Breast epithelium (tissue), 4 donors: ENCODE measurements at places on chromosomes 16 and 17. TPM values are rescaled to one million over a fixed set of nuclear protein-coding genes. Genes with fewer than 3 reads are reported as not detected.
A peak's percentile ranks its signal among the peaks of the same experiment; 100 is the strongest.

GRCh38 chr17:78884148-78884825 is 18.7 kb downstream of the CEP295NL start:
- H3K4me3 ChIP-seq, result peak overlapping the region; percentile 59
- no peak for DNase-seq
- no peaks in the 10 kb centered on the region for H3K27me3 ChIP-seq
- peak overlapping the region; percentile 85 for H3K27ac ChIP-seq
- H3K36me3 ChIP-seq, result no peaks in the 10 kb centered on the region

- H3K36me3 ChIP-seq, result no peaks in the 10 kb centered on the region
- H3K4me3 ChIP-seq, result peak overlapping the region; percentile 33
- no peak for DNase-seq
- no peaks in the 10 kb centered on the region for H3K4me1 ChIP-seq
Observed at GRCh38 chr16:50478773-50479149, 69.4 kb upstream of the NKD1 start.

DNA sequence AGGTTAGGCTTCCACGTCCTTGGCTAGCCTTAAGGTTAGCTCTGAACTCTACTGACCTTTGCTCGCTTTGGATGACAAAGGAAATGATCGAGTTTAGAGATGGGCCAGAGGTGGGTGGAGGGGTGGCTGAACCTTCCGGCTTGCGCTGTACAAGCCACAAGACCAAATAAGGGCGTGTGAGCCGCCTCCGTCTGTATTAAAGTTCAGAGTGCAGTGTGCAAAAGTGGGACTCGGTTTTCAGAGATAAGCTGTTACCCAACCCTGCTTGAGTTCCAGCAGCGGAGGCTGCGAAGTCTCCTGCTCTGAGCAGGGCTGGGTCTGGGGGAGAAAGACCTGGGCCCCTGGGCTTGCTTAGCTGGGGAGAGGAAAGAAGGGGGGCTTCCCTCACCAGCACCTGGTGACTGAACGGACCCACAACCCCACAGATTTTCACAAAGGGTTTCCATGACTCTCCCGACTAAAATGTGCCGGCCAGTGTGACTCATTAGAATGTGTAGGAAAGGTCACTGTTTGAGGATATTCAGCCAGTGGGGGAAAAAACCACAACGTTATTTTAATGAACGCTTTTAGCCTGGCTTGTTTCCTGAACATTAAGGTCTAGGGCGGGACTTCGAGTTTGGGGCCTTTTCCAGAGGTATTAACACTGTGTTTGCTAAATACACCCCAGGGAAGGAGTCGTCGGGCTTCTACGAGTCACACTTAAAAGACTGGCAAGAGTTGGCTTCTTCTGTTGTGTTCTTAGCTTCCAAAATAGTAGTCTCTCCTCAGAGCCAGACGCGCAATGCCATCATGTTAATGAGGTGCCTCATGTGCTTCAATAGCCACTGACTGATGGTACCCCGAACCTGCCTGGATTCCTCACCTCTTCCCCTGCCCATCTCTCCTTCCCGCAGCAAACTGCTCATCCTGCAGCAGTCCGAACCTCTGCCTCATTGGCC is 67.0 kb downstream of the CENPV start:
- H3K4me1 ChIP-seq, result no peaks in the 10 kb centered on the region
- peak overlapping the region; percentile 91 for H3K27ac ChIP-seq
- peak overlapping the region; percentile 28 for H3K4me3 ChIP-seq
- peak; percentile 75 for DNase-seq
- no peaks in the 10 kb centered on the region for H3K27me3 ChIP-seq

GRCh38 chr16:20353379-20353778 is 864 bp upstream of the UMOD start:
- H3K27ac ChIP-seq, result no peak overlapping the region
- H3K4me3 ChIP-seq, result no peak overlapping the region
- no peaks in the 10 kb centered on the region for H3K27me3 ChIP-seq
- H3K4me1 ChIP-seq, result no peaks in the 10 kb centered on the region

The NPIPB13 gene
- 14.0 TPM for total RNA-seq

DNA sequence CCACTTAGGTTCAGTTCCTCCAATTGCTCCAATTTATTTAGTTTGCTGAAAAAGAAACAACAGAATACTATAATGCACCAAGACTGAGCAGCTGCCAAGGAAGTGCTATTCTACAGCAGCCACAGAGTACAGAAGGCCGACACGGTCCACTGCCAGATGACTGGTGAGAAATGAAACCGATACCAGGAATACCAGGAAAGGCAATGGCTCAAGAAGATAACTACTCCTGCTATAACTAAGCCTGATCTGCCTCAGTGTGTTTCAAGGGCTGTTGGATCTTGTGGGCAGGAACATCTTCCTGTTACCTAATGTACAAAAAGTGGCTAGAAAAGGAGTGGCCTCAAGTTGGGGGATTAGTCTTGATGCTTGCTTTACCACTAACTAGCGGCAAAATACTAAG is 32.8 kb downstream of the MARVELD3 start:
- no peak for DNase-seq
- H3K36me3 ChIP-seq, result no peaks in the 10 kb centered on the region
- H3K4me1 ChIP-seq, result no peaks in the 10 kb centered on the region
- H3K4me3 ChIP-seq, result no peak overlapping the region

The ABCC6 gene
- total RNA-seq, result 4.2 TPM

DNA sequence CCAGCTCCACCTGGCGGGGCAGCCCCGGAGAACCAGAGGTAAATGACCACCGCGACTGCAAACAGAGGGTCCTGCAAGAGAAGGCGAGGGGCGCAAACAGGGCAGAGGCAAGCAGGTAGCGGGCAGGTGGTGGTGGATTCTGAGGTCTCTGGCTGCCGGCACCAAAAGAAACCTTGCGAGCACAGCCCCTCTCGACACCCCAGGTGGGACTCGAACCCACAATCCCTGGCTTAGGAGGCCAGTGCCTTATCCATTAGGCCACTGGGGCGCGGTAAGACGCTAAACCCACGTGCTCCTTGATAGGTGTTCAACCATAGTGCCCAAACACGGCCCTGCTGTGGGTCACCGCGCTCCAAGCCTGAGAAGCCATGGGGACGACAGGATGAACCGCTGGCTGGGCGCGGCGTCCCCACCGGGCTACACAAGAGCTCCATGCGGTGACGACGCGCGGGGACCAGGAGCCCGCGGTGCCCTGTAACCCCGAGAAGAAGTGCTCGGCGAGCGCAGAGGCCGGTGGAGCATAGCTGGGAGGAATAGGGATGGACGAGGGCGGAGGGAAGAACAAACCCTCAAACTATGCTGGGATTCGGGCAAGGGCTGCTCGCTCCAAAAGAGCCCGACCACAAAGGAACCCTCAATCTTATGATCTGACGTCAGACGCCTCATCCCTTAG is 12.4 kb downstream of the ATP5PD start:
- H3K27me3 ChIP-seq, result no peaks in the 10 kb centered on the region
- peaks cover 3% of the 10 kb centered on the region for H3K4me1 ChIP-seq
- no peaks in the 10 kb centered on the region for H3K36me3 ChIP-seq
- peak; percentile 89 for DNase-seq
- H3K27ac ChIP-seq, result peak overlapping the region; percentile 94
- H3K4me3 ChIP-seq, result peak overlapping the region; percentile 79

The ABCA6 gene
- 61.2 TPM for total RNA-seq

- no peaks in the 10 kb centered on the region for H3K4me1 ChIP-seq
- no peak for DNase-seq
- no peak overlapping the region for H3K27ac ChIP-seq
- H3K36me3 ChIP-seq, result no peaks in the 10 kb centered on the region
- no peak overlapping the region for H3K4me3 ChIP-seq
- no peaks in the 10 kb centered on the region for H3K27me3 ChIP-seq
Observed at GRCh38 chr16:57493767-57494166, 7.5 kb upstream of the DOK4 start.

DNA sequence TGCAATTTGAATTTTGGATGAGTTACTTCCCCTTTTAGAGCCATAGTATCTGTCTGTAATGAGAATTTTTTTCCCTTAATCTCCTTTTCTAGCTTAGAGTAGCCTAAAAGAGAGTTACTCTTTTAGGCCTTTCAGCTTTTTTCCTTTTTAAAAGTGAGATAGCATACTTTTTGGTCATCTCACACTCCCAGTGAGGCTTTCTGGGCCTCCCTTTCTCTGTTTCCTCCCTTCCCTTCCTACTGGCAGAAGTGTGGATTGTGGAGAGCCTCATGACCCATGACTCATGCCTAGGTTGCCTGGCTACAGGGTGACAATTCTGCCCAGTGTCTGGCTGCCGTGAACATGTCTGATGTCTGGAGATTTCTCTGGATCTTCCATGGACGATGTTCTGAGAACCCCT is 15.2 kb downstream of the KRT23 start:
- no peak for DNase-seq
- no peaks in the 10 kb centered on the region for H3K36me3 ChIP-seq
- H3K4me1 ChIP-seq, result no peaks in the 10 kb centered on the region
- no peaks in the 10 kb centered on the region for H3K27me3 ChIP-seq
- peak overlapping the region; percentile 55 for H3K27ac ChIP-seq
- H3K4me3 ChIP-seq, result no peak overlapping the region

- H3K27ac ChIP-seq, result no peak overlapping the region
- no peak overlapping the region for H3K4me3 ChIP-seq
- H3K4me1 ChIP-seq, result no peaks in the 10 kb centered on the region
- H3K27me3 ChIP-seq, result peaks cover 22% of the 10 kb centered on the region
- no peak for DNase-seq
Observed at GRCh38 chr16:77433146-77433545, 1.7 kb downstream of the ADAMTS18 start.

The C17orf50 gene
- total RNA-seq, result not detected

The KCNH6 gene
- not detected for total RNA-seq

- no peaks in the 10 kb centered on the region for H3K36me3 ChIP-seq
- no peak overlapping the region for H3K4me3 ChIP-seq
- DNase-seq, result no peak
- peak overlapping the region; percentile 93 for H3K27ac ChIP-seq
- no peaks in the 10 kb centered on the region for H3K27me3 ChIP-seq
- peaks cover 3% of the 10 kb centered on the region for H3K4me1 ChIP-seq
Observed at GRCh38 chr17:27242951-27243350, 51.0 kb upstream of the WSB1 start.

The AURKB gene
- total RNA-seq, result 1.6 TPM

- H3K4me1 ChIP-seq, result no peaks in the 10 kb centered on the region
- H3K27me3 ChIP-seq, result no peaks in the 10 kb centered on the region
- no peak overlapping the region for H3K4me3 ChIP-seq
- DNase-seq, result peak; percentile 62
Observed at GRCh38 chr17:78865682-78866390, 25.2 kb upstream of the USP36 start.

The SCN4A gene
- total RNA-seq, result 16.7 TPM

- no peak overlapping the region for H3K4me3 ChIP-seq
- H3K27me3 ChIP-seq, result no peaks in the 10 kb centered on the region
- no peaks in the 10 kb centered on the region for H3K4me1 ChIP-seq
- no peaks in the 10 kb centered on the region for H3K36me3 ChIP-seq
Observed at GRCh38 chr16:35737076-35737475, 2277.7 kb downstream of the TP53TG3F start.

GRCh38 chr16:81071805-81072204 is 5.2 kb downstream of the C16orf46 start:
- H3K27me3 ChIP-seq, result no peaks in the 10 kb centered on the region
- H3K27ac ChIP-seq, result no peak overlapping the region
- no peaks in the 10 kb centered on the region for H3K36me3 ChIP-seq

DNA sequence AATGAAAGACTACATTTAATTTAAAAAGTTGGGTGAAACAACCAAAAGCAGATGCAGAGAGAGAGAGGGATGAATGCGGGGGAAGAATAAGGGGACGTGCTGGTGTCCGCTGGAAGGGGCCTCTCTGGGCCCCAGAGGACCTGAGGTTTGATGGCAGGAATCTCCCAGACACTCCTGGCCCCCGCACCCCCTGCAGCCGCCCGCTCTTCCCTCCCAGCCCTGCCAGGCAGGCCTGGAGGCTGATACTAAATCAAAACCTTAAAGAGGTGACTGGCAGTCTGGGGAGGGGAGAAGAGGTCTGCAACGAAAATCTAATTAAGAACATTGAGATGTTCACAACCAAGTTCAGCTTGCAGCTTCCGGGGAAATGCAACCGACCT is 2.4 kb downstream of the FOXL1 start:
- H3K4me1 ChIP-seq, result no peaks in the 10 kb centered on the region
- H3K27ac ChIP-seq, result no peak overlapping the region
- DNase-seq, result no peak
- no peak overlapping the region for H3K4me3 ChIP-seq
- H3K27me3 ChIP-seq, result no peaks in the 10 kb centered on the region

The KSR1 gene
- total RNA-seq, result 24.0 TPM

GRCh38 chr17:3921502-3922319 is 5.4 kb upstream of the P2RX1 start:
- no peak overlapping the region for H3K4me3 ChIP-seq
- H3K36me3 ChIP-seq, result no peaks in the 10 kb centered on the region
- no peaks in the 10 kb centered on the region for H3K4me1 ChIP-seq
- no peak overlapping the region for H3K27ac ChIP-seq
- H3K27me3 ChIP-seq, result no peaks in the 10 kb centered on the region
- no peak for DNase-seq

The LAT gene
- total RNA-seq, result 4.3 TPM

The NOS2 gene
- total RNA-seq, result 0.16 TPM

GRCh38 chr17:52336796-52337195 is 178.3 kb upstream of the CA10 start:
- DNase-seq, result no peak
- no peaks in the 10 kb centered on the region for H3K4me1 ChIP-seq
- H3K4me3 ChIP-seq, result no peak overlapping the region
- no peaks in the 10 kb centered on the region for H3K36me3 ChIP-seq

The TPSG1 gene
- total RNA-seq, result 0.73 TPM

- no peaks in the 10 kb centered on the region for H3K36me3 ChIP-seq
- no peaks in the 10 kb centered on the region for H3K4me1 ChIP-seq
- no peak for DNase-seq
- H3K4me3 ChIP-seq, result no peak overlapping the region
- no peaks in the 10 kb centered on the region for H3K27me3 ChIP-seq
Observed at GRCh38 chr16:68068926-68069325, 16.2 kb upstream of the NFATC3 start.

GRCh38 chr17:58236394-58236793 is 2.0 kb upstream of the LPO start:
- no peaks in the 10 kb centered on the region for H3K4me1 ChIP-seq
- no peak overlapping the region for H3K4me3 ChIP-seq
- no peak for DNase-seq
- peaks cover 4% of the 10 kb centered on the region for H3K27me3 ChIP-seq
- no peak overlapping the region for H3K27ac ChIP-seq
- no peaks in the 10 kb centered on the region for H3K36me3 ChIP-seq

- H3K27me3 ChIP-seq, result no peaks in the 10 kb centered on the region
- DNase-seq, result no peak
- H3K4me3 ChIP-seq, result peak within 1 kb of the TSS; percentile 20
Observed at GRCh38 chr17:58328195-58329034, at the start of gene TSPOAP1. TSPOAP1 (minus strand) TSS chr17:58328795; CDS start chr17:58327920, 875 bp downstream.

DNA sequence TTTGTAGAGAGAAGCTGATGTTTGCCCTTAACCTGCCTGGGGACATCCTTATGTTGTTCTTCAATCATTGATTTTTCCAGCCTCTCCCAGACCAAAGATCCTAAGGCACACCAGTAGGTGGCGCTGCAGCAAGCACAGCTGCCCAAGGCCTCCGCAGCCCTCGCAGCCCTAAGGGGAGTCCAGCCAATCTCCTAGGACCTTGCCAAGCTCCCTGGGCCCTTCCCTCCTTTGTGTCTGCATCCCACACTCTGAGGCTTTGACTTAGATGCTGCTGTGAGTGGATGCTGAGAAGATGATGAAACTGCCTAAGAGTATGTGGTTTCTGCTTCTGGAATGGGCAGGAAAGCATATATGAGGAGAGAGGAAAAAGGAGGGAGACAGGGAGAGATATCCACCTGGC is 47.1 kb downstream of the SPACA3 start:
- H3K27ac ChIP-seq, result no peak overlapping the region
- no peaks in the 10 kb centered on the region for H3K4me1 ChIP-seq
- DNase-seq, result no peak
- no peaks in the 10 kb centered on the region for H3K27me3 ChIP-seq
- H3K36me3 ChIP-seq, result no peaks in the 10 kb centered on the region
- H3K4me3 ChIP-seq, result no peak overlapping the region
